Fibroblast of skin of right quadriceps (primary cell): ENCODE measurements at places on chromosomes 2 and 18.

- DNase-seq = peak; percentile 96
These were observed 40.2 kb upstream of the EML4 start for GRCh38 chr2:42128721-42129486.

GRCh38 chr2:218849721-218850120 is 9.9 kb upstream of the WNT6 start:
- DNase-seq = no peak

DNA sequence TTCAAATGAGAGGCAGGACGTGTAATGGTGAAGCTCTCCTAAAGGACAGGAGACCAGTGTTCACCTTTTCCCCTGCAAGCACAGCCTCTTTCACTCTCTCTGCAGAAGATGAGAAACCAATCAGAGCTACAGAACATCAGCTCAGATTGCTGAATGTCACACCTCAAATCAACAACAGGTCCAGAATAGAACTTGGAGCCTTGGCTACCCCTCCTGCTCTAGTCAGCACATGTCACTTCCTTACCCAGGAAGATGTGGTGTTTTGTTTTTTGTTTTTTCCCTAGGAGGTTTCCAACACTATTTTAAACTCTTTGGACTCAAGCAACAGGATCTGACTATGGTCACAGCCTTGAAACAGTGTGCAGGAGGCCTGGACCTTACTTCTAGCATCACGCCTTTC is 41.3 kb upstream of the PCBP1 start:
- DNase-seq = no peak

- peak; percentile 46 for DNase-seq
These were observed 454.6 kb upstream of the TRIB2 start for GRCh38 chr2:12261986-12262680.

DNA sequence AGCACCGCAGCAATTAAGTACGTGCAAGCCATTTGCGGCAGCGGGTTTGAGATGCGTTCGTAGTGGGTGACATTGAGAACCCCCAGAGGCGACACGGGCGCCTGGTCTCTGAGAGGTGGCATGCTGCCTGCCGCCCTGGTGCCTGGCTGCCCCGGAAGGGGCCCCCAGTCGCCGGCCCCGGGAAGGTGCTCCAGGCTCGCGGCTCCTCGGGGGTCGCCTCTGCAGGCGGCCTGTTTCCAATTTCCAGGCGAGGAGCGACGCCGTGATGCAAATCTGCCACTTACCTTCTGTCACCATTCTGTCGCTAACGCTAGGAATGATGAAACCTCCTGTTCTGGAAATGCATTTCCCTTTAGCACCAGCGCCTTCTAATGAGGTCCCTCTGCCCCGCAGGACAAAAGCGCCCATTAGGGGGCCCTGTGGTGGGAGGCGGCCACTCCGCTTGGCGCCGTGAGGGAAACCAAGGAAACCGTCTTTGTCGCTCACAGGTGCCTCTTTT is 13.0 kb downstream of the KIF5C start:
- DNase-seq = no peak

- no peak for DNase-seq
These were observed 128.2 kb upstream of the TWIST2 start for GRCh38 chr2:238719641-238720040.

DNA sequence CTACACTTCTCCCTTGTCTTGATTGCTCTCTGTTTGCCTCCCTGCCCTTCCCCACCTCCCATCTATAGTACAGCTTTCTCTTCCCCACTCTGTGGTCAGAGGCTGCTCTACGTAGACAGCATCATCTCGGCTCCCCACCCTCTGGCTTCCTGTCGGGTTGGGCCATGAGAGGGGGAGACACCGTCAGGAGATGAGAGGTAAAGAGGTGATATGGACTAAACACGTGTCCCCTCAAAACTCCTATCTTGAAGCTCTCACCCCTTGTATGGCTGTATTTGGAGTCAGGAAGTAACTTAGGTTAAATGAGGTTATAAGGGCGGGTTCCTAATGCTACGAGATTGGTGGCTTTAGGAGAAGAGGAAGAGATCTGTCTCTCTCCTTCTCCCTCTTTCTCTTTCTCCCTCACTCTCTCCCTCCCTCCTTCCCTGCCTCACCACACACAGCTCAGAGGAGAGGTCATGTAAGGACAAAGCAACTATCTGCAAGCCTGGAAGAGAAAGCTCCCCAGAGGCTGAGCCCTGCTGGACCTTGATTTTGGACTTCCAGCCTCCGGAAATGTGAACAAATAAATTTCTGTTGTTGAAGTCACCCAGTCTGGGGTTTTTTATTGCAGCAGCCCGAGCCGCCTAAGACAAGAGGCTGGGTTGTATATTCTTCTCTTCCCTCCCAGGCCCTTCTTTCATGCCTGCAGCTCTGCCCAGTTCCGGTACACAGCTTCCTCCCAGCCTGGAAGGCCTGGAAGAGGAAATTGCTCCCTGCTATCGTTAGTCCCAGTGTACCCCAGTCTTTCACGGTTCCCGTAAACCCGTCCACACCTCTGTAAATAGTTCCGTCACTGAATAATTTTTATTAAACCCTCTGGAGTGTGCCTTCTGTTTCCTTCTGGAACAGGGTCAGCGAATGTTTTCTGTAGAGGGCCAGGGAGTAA is 138.0 kb downstream of the AKAIN1 start:
- DNase-seq = no peak

- DNase-seq = no peak
These were observed 149.5 kb downstream of the INO80D start for GRCh38 chr2:205936446-205936845.

GRCh38 chr2:46335391-46336282 is 38.4 kb downstream of the EPAS1 start:
- DNase-seq = peak; percentile 91

- DNase-seq = no peak
These were observed 219.5 kb downstream of the BCL2 start for GRCh38 chr18:63099848-63100629.

GRCh38 chr2:164847291-164847690 is 5.7 kb upstream of the COBLL1 start:
- DNase-seq = no peak

DNA sequence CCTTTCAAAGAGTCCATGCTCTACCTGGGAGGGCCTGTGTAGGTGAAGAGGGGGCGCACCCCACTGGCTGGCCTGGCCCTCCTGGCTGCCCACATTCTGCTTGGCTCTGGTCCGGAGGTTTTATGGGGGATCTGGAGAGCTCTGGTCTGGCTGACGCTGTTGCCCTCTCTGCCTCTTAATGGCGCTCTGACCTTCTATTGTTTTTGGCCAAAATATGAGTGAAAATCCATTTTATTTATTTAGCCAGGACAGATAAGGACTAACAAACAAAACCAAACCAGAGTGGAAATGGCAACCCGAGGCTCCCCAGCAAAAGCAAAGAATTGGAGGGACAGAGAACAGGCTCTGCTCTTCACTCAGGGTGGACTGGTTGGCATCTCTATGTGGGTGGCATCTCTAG is 45.7 kb downstream of the PRKCE start:
- DNase-seq = no peak

DNA sequence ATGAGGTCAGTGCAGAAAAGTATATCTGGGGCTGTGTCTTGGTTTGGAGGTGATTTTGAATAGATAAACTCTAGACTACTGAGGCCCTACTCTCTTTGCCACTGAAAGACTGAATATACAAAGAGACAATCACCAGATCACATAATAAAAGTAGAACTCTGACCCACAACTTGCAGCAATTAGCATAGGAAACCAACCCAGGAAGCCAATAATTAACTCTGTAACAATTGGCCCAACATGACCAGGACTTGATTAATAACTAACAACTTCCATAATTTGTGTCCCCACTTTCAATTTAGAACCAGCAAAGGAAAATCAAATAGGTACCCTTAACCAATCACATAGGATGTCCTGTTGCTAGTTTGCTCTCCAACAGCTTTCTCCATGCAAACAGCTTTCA is 1104.9 kb upstream of the CELF4 start:
- no peak for DNase-seq

DNA sequence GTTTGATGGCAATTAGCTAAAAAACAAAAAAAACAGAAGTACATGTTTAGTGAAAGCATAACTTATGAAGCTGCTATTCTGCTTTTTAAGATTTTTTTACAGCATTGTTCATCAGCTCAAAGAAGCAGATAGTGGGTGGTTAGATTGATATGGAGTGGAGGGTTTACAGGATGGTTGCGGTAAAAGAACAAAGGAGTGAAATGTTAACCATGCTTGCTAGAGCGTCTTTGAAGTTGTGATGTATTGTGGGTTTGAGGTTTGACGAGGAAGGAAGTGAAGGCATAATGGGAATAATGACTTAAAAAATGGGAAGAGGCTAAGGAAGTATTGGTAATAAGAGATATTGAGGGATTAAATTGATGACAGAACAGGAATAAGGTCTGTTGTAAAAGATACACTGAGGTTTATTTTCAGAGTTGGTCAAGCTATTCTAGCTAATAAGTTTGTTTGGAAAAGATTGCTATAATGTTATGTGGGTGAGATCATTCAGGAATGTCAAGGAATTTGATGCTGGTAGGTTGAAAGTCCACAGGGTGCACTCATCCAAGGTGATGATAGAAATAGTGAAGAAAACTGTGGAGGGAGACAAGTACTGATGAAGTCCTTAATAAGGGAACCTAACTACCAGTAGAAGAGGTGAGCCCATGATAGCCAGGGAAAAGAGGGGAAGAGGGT is 14.6 kb downstream of the SPOPL start:
- DNase-seq = peak; percentile 67

GRCh38 chr2:106339609-106340008 is 128.6 kb downstream of the RGPD3 start:
- DNase-seq = no peak

DNA sequence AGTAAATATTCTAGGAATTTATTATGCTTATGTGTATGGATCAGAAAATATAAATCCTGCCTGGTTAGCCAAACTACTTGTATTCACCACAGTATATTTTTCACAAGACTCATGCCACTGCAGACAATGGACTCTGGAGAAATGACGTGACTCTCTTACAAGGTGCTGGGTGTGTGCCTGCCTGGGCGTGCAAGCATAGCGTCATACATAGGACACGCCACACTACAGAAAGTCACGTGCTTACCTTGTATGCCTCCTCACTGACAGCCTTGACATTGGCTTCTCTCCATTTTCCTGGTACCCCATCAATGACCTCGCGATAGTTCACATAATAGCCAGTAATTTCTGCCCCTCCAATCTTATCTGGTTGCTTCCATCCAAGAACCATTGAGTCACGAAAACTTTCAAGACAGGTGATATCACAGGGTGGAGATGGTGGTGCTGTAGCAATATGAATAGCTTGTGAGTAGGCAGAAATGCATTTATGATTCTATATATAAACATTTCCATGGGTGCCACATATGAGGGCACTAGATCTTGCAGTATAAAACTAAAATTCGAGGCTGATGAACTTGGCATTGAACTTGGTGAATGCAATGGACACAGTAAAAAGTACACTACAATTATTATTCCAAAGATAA is 93.2 kb downstream of the MYOM1 start:
- no peak for DNase-seq

DNA sequence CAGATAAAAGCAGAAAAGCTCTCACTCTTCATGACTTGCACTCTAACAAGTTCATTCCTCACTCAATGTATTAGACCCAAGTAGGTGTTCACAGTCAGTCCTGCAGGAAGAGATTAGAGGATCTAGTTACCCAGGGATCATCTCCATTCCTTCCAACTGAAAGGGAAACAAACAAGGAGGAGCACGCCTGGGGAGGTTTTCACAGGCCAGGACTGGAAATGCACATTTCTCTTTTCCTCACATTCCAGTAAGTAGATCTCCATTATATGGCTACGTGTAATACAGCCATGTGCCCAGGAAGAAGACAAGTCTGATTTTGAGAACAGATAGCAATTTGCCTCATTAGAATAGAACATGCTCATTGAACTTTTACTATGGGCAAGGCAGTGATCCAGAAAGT is 1132.2 kb upstream of the FAM98A start:
- no peak for DNase-seq

DNA sequence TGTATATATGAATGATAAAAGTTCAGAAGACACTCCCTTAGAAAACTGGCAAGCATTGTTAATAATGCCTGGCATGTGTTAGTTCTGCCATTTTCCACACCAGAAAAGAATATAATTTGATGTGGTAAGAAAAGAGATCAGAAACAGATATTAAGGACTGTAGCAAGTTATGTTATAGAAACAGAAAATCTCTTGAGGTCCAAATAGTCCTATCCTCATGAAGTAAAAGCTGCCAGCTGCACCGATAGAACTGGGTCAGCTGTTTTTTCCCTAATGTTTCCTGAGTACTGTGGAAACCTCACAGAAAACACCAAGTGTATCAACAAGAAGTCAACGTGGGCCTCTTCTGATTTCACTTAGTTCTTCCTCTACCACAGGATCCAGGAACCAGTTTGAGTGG is 56.9 kb upstream of the SDC1 start:
- no peak for DNase-seq

DNA sequence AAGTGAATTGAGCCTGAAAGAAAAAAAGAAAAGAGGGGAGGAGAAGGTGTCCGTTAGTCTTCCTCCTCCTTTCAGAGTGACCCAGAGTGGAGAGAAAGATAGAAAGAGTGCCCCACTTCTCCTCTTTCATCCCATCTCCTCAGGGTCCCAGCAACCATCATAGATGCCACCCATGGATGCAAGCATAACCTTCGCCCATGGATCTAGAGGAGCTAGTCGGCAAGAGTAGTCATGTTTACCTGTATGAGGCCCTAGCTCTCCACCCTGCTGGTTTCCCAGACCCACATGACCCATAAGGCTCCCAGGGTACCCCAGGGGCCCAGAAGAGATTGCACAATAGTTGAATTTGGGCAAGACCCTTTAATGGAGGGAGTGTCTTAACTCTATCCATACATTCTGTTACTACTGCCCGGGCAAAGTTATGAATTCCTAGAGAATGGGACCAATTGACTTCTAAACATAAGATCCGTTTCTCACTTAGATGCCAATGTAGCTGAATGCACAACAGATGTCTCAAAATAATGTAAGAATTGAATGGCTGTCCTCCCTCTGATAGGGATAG is 56.1 kb upstream of the CDCA7 start:
- DNase-seq = no peak

GRCh38 chr2:140759426-140760156 is 1371.2 kb downstream of the LRP1B start:
- no peak for DNase-seq

DNA sequence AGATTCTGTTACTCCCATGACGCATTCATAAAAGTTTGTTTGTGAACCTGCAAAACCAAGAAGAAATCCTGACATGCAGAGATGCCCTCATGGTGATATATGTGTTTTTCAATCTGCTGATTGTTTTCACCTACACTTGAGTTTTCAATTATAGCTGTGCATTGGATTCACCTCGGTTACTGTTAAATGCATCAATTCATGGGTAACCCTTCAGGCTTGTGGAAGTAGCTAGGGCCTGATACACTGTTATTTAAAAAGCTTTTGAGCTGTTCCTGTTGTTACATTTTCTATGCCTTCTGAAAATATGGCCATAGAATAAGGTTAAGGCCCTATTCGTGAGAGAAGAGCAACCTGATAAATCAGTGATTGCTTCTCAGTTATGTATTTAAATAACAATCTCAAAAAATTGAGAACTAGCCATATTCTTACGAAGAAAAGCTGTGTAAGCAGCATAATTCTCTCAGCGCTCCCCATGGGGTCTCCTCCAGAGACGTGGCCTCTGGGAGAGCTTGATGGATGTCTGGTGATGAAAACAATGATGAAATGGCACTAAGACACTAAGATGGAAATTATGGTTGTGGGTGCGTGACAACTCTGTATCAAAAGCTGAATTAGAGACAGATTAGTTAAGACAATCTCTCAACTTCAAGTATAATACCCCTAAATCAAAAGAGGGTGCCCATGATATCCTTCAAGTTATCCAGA is 60.5 kb downstream of the RIT2 start:
- no peak for DNase-seq
